ENCODE measurements at places on chromosomes 4 and X.

DNA sequence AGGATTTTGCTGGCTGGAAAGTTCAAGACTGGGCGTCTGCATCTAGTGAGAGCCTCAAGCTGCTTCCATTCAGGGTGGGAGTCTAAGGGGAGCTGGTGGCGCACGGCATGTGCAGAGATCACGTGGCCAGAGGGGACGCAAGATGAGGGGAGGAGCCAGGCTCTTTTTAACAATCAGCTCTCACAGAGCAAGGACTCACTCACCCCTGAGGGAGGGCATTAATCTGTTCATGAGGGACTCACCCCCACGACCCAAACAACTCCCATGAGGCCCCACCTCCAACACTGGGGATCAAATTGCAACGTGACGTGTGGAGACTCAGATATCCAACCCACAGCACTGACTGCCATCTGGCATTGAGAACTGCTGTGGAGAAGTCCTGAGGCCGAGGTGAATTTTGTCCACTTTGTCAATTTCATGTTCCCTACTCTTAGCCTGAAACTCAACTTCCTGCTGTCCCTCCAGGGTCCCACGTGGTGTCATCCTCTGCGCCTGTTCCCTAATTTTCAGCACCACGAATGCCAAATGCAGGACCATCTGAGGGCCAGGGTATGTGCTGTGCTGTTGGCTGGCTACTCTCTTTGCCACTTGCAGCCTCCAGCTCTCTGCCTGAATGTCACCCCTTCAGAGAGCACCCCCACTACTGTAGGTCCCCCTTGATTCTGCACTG lies 5.6 kb downstream of the ZFP92 start:
- DNase-seq, result no peak

DNA sequence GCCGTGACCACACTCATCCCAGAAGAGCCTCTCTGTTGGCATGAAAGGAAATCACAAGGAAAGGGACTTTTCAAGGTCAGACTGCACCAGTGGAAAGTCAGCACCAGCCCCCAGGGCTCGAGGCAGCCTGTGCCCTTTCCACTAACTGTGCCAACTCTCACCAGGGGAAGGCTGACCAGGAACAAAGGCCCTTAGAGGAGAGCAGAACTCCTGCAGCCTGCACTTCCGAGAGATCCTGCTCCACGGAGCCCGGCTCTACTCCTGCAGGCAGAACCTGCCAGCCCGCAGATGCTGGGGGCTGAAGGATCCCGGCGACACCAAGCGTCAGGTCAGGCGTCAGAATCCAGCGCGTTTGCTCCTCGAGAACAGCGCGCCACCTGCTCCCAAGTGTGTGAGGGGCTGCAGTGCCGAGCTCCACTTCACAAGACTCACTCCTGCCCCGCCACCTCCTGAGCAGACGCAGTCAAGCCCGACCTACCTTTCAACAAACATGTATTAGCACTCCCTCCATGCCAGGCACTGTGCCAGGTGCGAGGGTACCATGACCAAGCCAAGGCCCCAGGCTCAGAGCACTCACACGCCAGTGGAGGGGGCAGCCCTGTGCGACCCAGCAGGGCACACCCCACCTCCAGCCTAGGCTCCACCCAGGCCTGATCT lies 13.6 kb upstream of the HELT start:
- DNase-seq, result no peak

GRCh38 chr4:41718907-41719306 lies 29.6 kb downstream of the PHOX2B start:
- no peak for DNase-seq

GRCh38 chr4:180377741-180378140 lies 1865.5 kb upstream of the TENM3 start:
- DNase-seq, result no peak

DNA sequence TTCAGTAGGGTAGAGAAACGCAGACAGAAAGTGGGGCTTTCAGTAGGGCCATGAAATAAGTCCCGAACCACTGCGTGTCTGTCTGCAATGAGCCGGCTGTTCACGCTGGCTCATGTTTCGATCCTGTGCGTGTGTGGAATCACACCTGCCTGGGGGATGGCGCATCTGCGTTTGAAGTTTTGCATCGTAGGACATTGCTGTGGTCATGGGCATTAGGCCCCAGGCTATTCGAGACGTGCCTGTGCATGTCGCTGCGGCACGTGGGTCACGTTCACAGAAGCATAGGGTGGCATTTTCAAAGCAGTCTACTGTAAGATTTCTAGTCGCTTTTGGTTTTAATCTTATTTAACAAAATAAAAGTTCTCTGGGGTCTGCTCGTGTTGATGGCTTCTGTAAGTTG lies 25.5 kb upstream of the HGFAC start:
- DNase-seq, result no peak

GRCh38 chr4:41873380-41874295 lies 61.6 kb upstream of the TMEM33 start:
- DNase-seq, result no peak

DNA sequence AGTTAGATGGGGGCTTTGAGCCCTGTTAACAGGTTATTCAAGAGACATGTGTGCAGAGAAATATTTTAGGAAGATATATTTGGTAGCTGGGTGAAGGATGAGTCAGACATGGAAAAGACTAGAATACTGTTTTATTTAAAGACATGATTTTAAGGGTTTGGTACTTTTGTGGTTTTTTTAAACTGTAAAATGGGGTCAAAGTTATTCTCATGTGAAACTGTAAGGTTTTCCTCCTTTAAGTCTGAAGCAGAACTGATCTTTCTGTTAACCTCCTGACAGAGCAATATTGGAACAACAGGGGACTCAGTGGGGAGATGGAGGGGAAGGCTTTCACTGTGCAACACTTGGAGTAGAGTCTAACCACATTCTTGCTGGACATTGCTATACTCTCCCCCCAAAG lies 112.4 kb upstream of the LSM6 start:
- DNase-seq, result no peak

- peak; percentile 18 for DNase-seq
Measured at GRCh38 chr4:185179488-185179887, 24.3 kb downstream of the CFAP97 start.

GRCh38 chr4:181017038-181017437 lies 1226.2 kb upstream of the TENM3 start:
- no peak for DNase-seq

DNA sequence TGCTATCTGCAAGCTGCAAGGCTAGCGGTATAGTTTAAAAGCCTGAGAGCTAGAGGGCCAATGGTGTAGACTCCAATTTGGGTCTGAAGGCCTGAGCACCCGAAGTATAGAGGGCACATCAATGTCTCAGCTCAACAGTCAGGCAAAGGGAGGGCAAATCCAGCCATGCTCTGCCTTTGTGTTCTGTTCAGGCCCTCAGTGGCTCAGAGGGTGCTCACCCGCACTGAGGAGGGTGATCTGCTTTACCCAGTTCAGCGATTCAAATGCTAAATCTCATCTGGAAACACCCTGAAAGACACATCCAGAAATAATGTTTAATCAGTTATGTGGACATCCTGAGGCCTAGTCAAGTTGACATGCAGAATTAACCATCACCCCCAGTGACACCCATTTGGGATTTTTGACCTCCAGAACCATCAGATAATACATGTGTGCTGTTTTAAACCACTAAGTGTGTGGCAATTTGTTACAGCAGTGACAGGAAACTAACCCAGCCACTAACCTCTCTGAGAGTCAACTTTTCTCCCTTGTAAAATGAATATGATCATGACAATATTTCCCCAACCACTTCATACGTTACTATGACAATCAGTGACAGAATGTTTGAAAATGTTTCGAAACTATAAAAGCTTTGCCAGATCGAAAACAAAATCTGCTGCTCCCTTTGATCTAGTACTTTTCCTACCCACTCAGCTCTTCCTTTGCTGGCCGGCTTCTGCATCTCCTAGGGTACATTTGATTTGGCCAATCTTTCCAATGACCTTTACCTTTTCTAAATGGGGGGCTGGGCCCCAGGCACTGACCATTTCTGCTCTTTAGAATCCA lies 8.4 kb upstream of the TBL1X start:
- peak; percentile 44 for DNase-seq

DNA sequence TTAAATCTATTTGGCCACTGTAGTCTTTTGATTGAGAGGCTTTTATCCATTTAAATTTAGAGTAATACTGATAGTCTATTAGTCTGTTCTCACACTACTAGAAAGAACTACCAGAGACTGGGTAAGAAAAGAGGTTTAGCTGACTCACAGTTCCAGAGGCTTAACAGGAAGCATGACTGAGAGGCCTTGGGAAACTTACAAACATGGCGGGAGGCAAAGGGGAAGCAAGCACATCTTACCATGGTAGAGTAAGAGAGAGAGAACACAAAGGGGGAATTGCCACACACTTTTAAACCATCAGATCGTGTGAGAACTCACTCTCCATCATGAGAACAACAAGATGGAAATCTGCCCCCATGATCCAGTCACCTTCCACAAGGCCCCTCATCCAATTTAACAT lies 410.9 kb downstream of the PDGFC start:
- no peak for DNase-seq

- DNase-seq, result no peak
Measured at GRCh38 chr4:72666910-72667309, 97.9 kb upstream of the ADAMTS3 start.

DNA sequence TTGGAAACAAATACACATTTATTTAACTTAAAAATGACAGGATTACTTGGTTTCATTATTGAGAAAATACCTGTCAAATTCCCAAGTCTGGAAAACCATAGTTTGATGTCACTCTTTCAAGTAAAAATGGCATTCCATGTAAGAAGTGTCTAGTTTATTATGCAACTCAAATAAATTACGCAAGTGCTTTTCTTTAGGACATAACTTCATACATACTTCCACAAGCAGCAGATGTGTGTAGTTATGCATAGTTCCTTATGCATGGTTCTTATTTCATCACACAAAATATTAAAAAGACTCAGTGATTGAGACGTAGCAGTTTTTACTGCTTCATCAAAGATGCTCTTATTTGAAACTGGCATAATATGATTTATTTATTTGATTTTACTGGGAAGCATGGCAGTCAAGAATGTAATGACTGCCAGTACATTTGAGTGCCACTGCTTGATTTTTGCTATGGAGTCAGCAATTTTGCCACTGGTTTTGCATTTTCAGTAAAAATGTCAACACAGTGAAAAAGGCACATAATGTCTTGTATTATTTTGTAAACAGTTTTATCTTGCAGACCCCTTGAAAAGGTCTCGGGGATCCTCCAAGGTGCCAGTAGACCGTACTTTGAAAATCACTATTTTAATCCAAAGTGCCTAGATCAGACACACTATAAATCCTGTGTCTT lies 62.1 kb downstream of the CLCN3 start:
- DNase-seq, result no peak

GRCh38 chr4:105147553-105148161 lies 981 bp downstream of the TET2 start:
- DNase-seq, result peak; percentile 56

GRCh38 chr4:126924237-126924636 lies 708.5 kb upstream of the INTU start:
- no peak for DNase-seq

- no peak for DNase-seq
Measured at GRCh38 chr4:88027611-88028608, 20.5 kb downstream of the PKD2 start.

- DNase-seq, result no peak
Measured at GRCh38 chr4:47383829-47384427, 79.6 kb downstream of the COMMD8 start.

GRCh38 chrX:109390556-109390955 lies 91.3 kb downstream of the GUCY2F start:
- DNase-seq, result no peak

DNA sequence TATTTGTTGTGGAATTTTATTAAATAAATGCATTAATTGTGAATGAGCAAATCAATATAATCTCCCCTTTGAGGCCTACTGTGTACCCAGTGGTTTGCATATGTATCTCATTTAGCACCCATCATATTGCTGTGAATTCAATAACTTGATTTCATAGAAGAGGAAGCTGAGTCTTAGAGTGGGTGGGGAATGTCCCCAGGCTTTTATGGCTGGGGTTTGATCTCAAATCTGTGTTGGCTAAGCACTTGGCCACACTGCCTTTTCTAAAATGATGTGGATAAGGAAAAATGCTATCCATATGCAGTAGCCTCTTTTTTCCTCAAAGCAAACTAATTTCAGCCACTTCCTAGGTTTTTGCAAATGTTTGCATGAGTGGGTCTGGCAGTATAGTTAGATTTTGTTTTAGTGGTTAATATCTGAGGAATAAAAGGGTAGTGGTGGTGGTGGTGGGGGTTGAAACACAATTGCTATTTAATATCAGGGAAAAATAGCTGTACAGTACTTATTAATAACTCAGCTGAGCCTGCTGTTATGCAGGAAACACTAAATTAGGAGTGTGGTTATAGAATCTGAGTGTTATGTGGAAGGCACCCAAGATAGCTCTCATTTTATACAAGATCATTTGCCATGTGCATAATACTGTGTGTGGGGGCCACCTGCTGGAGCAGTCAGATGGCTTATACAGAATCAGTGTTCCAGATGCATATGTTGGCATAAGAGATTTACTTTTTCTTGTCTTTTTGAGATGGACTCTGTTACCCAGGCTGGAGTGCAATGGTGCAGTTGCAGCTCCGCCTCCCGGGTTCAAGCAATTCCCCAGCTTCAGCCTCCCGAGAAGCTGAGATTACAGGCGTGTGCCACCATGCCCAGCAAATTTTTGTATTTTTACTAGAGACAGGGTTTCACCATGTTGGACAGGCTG lies 108.0 kb downstream of the TMEM131L start:
- DNase-seq, result peak; percentile 73

Measured in activated CD4-positive, alpha-beta memory T cell treated with anti-CD3 and anti-CD28 coated beads for 36 hours (primary cell).